Epithelial cell of esophagus (primary cell): ENCODE measurements at places on chromosomes 13 and 19.

GRCh38 chr19:12481781-12482508 is 2.7 kb downstream of the ZNF709 start:
- DNase-seq = no peak

- no peak for DNase-seq
Observed at GRCh38 chr13:51764184-51765141, 39.5 kb downstream of the DHRS12 start.

DNA sequence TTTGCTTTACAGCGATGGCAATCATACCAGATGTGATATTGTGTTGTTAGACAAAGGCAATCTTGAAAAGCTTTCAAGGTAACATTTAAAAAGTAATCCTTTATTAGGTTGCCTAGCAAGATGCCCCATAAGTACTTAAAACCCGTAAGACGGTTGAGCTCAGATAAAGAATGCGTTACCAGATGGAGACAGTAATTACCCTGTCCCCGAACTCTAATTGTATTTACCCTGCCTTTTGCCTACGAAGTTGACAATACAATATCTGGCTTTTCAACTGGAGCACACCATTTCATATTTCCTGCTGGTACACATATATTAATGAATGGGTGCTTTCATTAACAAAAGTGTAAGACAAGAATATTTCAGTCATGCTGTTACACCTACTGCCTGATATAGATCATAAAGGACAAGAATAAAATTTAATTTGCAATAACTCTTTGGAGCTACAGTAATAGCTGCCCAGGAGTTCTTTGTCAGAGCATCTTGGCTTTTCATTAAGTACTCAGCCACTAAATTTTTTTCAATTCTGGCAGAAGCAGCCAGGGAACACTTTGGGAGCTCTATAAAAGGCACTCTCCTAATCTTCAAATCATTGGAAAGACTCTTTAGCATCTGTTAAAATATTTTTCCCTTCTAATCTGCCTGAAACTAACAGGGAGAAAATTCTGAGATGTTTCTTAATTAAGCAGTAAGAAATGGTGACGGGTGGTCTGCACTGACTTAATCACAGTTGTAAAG is 63.8 kb downstream of the DCT start:
- DNase-seq = no peak

- no peak for DNase-seq
Observed at GRCh38 chr13:44833626-44834025, 155.6 kb downstream of the NUFIP1 start.

GRCh38 chr13:110876609-110877008 is 38.3 kb downstream of the ANKRD10 start:
- no peak for DNase-seq

DNA sequence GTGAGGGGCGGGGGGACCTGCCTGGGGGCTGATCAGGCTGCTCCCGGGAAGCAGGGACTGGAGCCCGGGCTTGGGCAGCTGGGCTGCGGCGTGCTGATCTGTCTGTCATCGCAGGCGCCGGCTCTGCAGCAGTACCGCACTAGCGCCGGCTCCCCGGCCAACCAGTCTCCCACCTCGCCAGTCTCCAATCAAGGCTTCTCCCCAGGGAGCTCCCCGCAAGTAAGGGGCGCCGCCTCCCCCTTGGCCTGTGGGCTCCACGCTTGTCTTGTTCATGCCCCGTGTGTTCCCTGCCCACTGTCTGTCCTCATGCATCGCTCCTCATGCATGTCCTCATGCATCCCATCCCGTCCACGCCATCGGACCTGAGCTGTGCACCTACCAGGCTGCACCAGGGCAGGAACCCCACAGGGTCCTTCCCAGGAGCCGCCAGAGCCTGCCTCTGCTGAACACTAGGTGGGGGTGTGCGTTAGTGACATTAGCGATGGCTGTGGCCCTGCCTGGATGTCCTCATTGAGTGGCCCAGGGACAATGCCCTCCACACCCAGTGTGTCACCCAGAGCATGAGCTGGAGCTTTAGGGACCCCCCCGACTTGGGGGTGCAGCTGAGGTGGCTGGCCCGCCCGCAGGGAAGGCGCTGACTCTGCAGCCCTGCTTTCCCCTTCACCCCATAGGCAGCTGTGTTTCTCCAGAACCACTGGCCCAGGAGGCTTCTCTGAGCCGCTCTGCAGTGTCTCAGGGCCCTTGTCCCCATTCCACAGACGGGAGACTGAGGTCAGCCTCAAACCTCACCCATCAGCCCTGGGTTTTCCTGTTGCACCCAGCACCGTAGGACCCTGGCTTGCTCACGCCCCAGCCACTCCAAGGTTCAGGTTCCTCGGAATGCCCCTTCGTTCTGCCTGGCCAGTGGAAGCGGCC is 19.5 kb downstream of the COMP start:
- DNase-seq = no peak

GRCh38 chr13:106796280-106797047 is 228.5 kb upstream of the ARGLU1 start:
- DNase-seq = no peak

- DNase-seq = peak; percentile 61
Observed at GRCh38 chr19:17255150-17255621, 9.4 kb downstream of the USHBP1 start.

DNA sequence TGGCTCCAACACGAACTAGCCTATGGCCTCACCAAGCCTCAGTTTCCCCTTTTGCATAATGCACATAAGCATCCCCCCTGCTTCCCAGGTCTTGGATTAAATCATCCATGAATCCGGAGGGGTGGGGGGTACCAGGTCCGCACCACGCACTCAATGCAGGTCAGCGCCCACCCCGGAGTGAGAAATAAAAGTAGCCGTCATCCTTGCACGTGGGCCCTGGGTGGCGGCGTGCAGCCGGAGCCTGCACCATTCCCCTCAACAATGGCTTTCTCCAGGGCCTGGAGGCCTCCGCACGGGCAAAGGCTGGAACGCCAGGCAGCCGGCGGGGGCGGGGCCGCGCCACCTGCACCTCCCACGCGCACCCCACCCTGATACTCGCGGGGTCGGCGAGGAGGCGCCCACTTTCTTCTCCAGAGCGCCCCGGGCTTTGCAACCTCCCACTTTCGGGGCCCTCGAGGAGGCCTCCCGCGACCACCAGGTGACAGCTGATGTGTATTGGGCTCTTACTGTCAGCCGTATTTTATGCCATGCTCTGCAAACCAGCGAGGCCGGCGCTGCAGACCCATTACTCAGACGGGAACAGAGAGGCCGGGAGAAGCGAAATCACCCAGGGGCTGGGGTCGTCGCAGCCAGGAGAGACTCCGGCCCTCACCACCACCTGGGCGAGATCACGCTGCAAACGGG is 767 bp upstream of the GADD45B start:
- peak; percentile 66 for DNase-seq

DNA sequence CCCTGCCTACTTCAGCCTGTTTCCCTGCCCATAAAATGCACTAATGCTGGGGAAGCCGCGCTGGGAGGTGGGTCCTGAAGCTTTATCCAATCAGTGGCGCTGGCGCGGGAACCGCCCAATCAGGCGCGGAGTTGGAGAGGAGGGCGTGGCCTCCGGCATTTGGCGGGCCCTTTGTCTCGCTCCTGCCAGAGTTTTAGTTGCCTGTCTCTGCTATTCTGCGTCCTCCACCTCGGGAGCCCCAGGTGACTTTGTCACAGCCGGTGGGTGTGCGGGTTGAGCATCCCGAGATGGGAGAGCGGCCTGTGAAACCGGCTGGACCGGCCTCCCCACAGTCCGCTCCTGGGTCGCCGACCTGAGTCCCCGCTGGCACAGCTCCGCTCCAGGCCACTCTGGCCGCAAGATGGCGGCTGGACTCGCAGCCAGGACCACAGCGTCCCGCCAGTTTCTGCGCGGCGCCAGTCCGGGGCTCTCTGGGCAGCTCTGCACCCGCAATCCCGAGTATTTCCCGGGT is 30.7 kb upstream of the ZNF429 start:
- DNase-seq = peak; percentile 24

GRCh38 chr19:44718441-44719261 is 19.7 kb downstream of the CEACAM16 start:
- no peak for DNase-seq

GRCh38 chr19:9875031-9875627 is 40.0 kb downstream of the PIN1 start:
- DNase-seq = no peak

DNA sequence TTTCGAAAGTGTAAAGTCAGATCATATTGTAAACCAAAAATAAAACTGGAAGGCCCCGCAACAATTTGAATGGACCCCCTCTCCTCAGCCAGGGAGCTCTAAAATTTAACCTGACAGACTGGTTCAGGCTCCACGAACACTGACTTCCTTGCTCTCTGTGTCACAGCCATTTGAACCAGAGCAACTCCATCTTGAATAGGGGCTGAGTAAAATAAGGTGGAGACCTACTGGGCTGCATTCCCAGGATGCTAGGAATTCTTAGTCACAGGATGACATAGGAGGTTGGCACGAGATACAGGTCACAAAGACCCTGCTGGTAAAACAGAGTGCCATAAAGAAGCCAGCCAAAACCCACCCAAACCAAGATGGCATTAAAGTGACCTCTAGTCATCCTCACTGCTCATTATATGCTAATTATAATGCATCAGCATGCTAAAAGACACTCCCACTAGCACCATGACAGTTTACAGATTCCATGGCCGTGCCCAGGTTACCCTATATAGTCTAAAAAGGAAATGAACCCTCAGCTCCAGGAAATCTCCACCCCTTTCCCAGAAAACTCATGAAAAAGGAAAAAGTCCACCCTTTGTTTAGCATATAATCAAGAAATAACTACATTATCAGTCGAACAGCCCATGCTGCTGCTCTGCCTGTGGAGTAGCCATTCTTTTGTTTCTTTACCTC is 43.1 kb downstream of the RFXAP start:
- DNase-seq = peak; percentile 17

GRCh38 chr19:38316477-38317067 is 825 bp upstream of the YIF1B start:
- DNase-seq = no peak

GRCh38 chr19:41521931-41522555 is 53.9 kb upstream of the CEACAM21 start:
- DNase-seq = no peak

- no peak for DNase-seq
Observed at GRCh38 chr13:34611671-34612070, 330.4 kb upstream of the NBEA start.

DNA sequence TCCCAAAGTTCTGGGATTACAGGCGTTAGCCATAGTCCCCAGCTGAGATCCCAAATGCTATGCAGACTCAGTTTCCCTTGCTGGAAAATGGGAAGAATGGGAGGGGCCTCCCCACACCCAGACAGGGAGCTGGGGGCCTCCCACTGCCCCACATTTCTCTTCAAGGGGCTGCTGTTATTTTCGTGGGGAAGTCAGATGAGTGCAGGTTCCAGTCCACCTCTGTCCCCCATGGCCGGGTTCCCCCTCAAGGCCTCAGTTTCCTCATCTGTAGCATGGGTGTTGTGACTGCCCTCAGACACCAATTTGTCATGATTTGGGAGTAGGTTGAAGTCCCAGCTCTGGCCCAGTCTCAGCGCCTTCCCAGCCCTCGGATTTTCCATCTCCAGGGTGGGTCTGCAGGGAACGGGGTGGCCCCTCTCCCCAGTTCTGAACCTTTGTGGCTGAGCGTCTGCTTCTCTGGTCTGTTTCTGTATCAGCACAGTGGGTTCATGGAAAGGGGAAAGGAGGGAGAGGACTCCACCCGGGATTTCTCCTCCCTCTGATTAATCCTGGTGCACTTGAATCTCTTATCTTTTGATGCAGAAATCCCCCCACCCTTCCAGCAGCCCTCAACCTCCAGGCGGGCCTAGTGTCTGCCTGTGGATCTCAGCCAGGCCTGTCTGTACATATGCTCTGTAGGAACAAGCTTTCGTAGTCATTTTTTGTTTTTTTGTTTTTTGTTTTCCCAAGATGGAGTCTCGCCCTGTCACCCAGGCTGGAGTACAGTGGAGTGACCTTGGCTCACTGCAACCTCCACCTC is 12.2 kb downstream of the NFIC start:
- DNase-seq = no peak

- no peak for DNase-seq
Observed at GRCh38 chr19:40641281-40641680, 40.1 kb downstream of the LTBP4 start.

DNA sequence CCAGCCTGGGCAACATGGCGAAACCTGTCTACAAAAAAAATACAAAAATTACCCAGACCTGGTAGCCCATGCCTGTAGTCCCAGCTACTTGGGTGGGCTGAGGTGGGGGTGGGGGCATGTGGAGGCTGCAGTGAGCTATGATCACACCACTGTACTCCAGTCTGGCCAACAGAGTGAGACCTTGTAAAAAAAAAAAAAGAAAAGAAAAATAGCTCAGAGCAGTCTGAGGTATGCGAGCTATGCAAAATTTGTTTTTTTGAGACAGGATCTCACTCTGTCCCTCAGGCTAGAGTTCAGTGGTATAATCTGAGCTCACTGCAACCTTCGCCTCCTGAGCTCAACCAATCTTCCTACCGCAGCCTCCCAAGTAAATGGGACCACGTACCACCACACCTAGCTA is 7.1 kb upstream of the TOMM40 start:
- no peak for DNase-seq

GRCh38 chr13:99382428-99383133 is 75.4 kb upstream of the GPR183 start:
- peak; percentile 45 for DNase-seq
